ENCODE measurements at places on chromosomes 5 and 9. TPM values are rescaled to one million over a fixed set of nuclear protein-coding genes. Genes with fewer than 3 reads are reported as not detected.

Gene SCAI
- total RNA-seq, result 2.0 TPM

Gene APBA1
- total RNA-seq, result 13.5 TPM

Gene FCN2
- not detected for total RNA-seq

Gene CANX
- 799 TPM for total RNA-seq

Gene LCN15
- total RNA-seq, result not detected

Gene DEPDC1B
- total RNA-seq, result 2.9 TPM

Gene LHX3
- total RNA-seq, result 3.8 TPM

Gene MEIKIN
- total RNA-seq, result not detected

Gene NUTM2F
- total RNA-seq, result not detected

Gene ADAMTS16
- total RNA-seq, result 0.65 TPM

Gene C1QTNF2
- total RNA-seq, result not detected

Gene FGF1
- total RNA-seq, result 0.52 TPM

Gene ZDHHC11B
- 5.8 TPM for total RNA-seq

Gene CTNND2
- 17.4 TPM for total RNA-seq

DNA sequence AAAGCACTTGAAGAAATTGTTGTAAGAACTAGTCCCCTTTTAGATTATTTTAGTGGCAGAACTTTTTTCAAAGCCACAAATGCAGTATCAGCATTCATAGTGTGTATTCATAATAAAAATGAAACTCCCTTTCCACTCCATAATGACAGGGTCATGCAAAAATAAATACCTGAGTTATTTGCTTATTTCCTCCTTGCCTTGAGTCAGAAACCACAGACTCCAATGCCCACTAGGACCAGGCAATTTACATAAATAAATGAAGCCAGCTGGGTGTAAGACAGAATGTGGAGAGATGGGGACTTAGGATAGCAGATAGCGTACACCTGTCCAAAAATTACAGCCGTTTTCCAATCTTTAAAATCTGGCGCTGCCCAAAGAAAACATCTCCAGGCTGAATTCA lies 417.8 kb downstream of the TMEM161B start:
- no peak for ATAC-seq

DNA sequence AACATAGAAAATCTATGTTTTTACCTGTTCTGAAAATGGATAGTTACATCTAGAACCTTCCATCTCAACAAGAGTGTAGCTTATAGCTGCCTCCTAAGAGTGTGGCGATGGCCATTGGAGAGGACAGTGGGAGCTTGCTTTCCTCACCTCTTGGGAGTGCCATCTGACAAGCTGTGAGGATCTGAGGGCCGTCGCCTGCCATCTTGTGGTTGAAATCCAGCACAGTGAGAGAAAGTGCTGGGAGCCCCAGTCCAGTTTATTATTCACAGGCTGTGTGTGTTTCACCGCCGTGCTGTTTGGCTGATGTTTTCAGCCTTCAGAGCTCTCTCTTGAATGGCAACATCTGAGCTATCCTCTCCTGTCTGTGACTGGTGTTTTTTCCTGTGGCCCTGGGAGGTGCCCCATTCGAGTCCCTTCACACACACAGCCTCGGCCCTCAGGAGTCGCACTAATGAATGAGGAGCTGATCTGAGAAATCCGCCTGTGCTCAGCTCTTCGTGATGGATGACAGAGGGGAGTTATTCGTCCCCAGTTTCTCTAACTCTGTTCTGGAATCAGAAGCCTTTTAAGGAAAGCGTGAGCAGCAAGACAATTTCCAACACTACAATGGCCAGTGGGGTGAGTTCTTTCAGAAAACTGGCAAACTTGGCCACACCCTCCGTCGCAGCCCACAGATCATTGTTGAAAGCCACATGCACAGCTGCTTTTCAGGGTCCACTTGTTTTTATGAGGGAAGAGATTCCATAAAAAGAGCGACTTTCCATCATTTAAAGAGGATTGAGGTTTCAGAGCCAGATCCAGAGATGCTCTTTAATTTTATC lies 170.3 kb downstream of the PDZD2 start:
- ATAC-seq, result peak; percentile 95

GRCh38 chr5:59999056-59999455 lies 105.5 kb upstream of the PDE4D start:
- ATAC-seq, result no peak

- no peak for ATAC-seq
These were observed 636.9 kb downstream of the TLE4 start for GRCh38 chr9:80208696-80209095.

DNA sequence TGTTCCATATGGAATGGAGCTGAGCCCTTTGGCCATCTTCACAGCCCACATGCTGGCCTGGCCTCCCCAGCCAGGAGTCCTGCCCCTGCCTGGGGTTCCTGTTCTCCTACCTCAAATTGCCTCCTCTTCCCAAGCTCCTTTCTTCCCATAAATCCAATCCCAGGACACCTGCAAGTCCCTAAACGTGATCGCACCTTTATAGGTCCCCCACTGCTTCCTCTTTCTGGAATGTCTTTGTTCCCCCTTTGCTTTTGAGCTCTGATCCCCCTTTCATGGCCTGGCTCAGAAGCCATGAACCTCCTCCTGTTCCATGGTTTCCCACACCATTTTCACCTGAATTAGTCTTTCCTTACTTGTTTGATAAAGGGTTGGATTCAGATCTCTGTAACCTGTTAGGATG lies 68.5 kb downstream of the TRPC7 start:
- ATAC-seq, result no peak

DNA sequence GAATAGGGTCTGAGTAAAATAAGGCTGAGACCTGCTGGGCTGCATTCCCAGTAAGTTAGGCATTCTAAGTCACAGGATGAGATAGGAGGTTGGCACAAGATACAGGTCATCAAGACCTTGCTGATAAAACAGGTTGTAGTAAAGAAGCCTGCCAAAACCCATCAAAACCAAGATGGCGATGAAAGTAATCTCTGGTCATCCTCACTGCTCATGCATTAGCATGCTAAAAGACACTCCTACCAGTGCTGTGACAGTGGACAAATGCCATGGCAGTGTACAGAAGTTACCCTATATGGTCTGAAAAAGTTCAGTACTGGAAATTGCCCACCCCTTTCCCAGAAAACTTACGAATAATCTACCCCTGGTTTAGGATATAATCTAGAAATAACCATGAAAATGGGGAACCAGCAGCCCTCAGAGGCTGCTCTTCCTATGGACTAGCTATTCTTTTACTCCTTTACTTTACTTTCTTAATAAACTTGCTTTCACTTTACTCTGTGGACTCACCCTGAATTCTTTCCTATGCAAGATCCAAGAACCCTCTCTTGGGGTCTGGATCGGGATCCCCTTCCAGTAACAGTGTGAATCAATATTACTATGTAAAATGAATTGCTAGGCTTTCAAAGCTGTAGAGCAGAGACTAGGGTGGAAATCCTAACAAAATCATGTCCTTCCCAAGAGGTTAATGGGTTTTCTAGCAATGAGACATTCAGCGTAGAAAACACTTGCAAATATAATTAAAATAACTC lies 257.8 kb downstream of the KIAA0825 start:
- ATAC-seq, result no peak

DNA sequence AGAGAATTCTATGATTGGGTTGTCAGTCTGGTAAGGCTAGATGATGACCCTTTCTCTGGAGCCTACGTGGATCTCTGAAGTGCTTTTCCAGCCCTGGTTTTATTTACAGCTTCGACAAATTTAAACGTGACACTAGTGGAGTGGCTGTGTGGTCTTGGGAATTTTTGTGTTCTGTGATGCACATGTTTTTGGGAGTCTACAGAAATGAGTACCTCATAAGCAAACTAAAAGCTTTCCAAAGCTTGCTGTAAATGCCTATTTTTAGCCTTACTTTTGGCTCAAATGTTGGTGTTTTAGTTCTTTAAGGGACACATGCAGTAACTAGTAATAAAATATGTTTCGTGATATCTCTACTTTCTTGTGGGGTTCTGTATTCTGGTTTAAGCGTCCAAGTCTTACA lies 3.3 kb downstream of the LARP1 start:
- ATAC-seq, result no peak

- no peak for ATAC-seq
These were observed 37.1 kb downstream of the CPLANE1 start for GRCh38 chr5:37212096-37212495.

DNA sequence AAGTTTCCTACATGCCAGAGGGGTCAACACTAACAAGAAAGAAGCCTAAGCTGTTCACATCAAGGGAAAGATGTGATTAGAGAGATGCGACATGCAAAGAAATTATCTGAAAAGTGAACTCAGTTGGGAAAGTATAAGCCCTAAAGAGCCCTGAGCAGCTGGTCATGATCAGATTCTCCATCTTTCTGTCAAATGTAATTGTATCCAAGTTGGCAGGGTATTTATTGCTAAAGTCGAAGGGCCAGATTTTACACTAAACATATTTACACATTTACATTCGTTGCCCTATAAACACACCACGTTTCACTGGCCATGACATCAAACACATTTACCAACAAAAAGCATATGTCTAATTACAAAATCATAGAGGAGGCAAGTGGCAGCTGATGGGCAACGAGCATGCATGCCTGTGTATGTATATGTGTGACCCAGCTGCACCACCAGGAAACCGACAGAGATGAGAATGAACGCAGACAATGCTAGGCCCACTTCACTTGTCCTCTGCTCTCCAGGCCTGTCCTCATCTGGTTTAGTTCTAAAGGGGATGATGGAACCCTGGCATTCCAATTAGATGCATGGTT lies 6.3 kb downstream of the FOXD1 start:
- no peak for ATAC-seq

DNA sequence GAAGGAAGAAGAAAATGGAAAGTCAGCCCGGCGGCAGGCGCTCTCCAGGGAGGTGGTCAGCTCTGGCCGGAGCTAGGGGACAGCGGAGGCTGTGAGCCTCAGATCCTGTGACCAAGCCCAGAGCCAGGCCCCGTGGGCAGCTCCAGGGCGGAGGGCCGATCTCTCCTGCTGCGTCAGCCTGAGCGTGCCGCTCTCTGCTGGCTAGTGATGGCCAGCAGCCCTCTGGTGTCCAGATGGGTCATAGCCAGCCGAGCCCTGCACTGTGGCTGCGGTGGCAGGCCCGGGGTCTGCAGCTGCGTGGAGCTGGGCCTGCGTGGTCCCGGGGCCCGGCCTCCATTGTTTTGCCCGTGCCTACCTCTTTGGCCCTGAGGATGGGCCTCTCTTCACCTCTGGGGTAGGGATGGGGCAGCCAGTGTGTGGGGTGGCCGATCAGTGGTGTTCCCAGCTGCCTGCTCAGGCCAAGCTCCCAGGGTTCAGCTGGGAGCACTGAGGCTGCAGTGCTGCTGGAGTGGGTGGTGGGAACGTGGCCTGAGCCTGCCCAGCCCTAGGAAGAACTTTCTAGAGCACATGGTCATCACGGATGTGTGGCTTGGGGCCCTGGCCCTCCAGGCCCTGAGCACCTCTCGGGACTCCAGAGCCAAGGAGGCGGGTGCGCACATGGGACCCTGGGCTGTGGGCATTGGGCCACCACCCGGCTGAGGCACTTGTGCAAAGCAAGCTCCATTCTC lies 17.1 kb upstream of the NRARP start:
- ATAC-seq, result peak; percentile 64

DNA sequence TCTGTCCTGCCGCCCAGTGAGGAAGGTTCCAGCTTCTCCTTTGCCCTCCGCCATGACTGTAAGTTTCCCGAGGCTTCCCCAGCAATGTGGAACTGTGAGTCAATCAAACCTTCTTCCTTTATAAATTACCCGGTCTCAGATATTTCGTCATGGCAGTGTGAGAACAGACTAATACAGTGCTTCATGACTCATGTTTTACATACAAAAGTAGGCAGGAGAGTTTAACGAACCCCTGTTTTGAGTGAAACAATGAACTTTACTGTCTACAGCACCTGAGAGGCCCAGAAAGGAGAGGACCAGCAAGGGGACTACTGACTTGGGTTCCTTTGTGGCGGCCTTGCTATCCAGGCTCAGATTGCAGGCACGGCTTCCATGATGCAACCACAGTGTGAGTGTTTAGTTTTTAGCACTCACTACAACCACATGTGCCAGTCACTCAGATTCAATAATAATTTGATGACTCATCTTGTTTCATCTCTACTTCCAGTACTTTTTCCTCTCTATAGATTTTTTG lies 139.1 kb upstream of the CLINT1 start:
- ATAC-seq, result no peak

- no peak for ATAC-seq
These were observed 143.8 kb downstream of the SMARCA2 start for GRCh38 chr9:2158766-2159430.

- no peak for ATAC-seq
These were observed 83.2 kb upstream of the LIFR start for GRCh38 chr5:38639377-38640358.

- ATAC-seq, result no peak
These were observed 2.5 kb upstream of the CACFD1 start for GRCh38 chr9:133457233-133457632.

DNA sequence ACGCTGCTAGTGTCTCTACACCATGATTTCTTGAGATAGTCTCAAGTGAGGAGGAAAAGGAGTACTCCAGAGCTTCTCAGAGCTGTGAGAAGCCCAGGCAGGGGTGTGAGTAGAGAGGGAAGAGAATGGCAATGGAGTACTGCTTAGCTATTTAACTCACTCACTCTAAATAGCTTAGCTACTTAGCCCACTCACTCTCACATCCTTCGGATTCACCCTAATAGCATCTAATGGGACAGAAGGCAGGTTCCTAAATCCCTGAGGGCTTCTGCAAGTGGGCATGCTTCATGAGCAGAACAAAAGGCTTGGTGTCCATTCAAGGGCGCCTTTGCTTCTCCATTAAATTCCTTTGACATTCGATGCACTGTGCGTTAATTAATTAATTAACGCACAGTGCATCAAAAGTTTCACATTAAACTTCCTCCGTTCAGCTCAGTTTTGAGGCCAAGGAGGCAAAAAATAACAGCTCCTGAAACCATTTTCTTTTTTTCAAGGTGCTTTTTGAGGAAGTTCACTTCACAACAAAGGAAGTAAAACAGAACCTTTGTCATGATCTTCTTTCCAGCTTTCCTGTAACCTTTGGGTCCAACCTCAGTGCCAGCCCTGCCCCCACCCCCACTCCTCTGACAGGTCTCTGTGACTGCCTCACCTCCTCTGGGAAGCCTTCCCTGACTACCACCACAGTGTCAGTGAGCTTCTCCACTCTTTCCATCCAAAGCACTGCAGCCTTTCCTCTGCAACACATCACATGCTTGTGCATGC lies 294.0 kb downstream of the SEC61B start:
- no peak for ATAC-seq

DNA sequence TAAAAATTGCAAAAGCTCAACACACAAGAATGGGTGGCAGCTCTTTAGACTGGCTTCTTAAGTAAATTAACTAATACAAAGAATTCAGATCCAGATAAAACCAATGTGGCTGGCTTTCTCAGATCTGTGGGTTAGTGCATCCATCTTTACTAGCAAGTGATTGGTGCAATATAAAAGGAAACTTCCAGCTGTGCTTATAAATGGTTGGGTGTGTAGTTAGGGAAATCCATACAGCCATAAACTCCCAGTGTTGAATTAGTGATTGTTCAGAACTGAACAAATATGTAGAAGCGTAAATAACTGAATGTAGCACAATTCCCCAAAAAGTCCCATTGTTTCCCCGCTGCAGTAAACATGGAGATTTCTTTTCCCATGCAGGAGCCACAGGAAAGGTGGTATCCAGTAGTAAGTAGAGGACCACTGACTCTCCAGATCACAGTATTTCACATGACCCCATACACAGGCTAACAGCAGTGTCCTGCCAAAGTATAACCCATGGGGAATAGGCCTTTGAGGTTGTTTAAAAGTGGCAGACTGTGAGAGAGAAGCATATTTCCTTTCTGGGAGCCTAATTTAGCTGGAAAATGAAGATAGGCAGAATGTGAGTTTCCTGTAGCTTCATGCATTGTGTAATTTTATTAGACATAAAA lies 173.1 kb upstream of the SLC12A2 start:
- ATAC-seq, result no peak

GRCh38 chr5:5380298-5380697 lies 42.2 kb upstream of the ICE1 start:
- no peak for ATAC-seq
